ENCODE measurements at places on chromosomes 16 and 17.

DNA sequence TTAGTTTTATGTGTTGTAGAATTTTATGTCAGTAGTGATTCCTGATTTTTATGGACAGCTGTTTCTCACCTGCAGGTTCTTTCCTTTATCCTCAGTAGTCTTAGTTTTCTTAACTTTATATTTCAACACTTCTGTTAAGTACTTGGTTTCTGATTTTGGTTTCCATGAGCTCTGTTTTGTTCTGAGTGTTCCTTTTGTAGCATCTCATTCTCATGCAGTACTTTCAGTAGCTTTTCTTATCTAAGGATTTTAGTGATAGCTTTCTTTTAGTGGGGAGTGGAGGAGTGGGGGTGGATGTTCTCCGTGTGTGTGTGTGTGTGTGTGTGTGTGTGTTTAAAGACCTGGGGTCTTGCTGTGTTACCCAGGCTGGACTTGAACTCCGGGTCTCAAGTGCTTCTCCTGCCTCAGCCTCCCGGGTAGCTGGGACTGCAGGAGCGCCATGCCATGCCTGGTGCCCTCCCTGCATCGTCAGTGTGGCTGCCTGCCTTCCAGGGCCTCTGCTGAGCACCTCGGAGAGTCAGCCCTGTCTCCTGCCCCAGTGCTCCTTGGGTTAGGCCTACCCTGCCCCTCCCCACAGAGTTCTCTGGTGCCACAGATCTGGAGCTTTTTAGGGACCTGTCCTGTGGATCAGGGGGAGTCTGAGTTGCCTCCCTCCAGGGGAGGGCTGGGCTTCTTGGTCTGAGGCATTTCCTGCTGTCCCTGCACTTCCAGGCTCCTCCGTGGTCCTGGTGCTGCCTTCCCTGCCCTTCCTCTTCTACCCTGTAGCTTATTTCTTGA is 4.3 kb upstream of the ZNF750 start:
- no peak for DNase-seq

- no peak for DNase-seq
Measured at GRCh38 chr17:69401251-69401650, 13.2 kb upstream of the MAP2K6 start.

- DNase-seq = no peak
Measured at GRCh38 chr17:48615963-48616716, 1.0 kb upstream of the HOXB8 start.

DNA sequence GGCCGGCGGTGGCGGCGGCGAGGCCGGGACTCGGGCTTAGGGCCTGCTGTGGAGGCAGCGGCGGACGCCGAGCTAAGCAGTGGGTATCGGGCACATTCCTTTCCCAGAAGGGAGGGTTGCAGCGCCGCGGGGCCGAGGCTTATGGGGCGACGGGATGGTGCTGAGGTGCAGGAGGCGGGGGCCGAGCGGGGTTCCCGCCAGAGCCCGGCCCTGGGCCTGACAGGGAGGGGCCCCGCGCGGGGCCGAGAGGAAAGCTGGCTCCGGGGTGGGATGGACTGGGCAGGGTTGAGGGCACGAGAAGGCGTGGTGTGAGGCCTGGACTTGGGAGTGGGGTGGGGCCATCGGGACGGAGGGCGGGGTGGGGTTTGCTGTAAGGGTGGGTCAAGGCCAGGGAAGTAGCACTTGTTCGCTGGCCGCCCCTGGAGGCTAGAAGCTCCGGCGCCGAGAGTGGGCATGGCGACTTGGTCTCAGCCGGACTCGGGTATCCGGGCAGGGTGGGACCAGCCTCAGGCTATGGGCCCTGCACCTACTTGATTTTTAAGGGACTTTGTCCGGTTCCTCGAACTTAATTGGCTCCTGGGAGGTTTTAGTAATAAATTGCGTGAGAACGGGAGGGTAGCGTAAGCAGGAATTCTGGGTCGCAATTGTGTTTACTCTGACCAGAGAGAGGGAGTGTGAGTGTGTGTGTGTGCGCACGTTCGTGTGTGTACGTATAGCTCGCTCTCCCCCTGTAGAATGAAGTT is 396 bp downstream of the NFE2L1 start:
- DNase-seq = no peak

DNA sequence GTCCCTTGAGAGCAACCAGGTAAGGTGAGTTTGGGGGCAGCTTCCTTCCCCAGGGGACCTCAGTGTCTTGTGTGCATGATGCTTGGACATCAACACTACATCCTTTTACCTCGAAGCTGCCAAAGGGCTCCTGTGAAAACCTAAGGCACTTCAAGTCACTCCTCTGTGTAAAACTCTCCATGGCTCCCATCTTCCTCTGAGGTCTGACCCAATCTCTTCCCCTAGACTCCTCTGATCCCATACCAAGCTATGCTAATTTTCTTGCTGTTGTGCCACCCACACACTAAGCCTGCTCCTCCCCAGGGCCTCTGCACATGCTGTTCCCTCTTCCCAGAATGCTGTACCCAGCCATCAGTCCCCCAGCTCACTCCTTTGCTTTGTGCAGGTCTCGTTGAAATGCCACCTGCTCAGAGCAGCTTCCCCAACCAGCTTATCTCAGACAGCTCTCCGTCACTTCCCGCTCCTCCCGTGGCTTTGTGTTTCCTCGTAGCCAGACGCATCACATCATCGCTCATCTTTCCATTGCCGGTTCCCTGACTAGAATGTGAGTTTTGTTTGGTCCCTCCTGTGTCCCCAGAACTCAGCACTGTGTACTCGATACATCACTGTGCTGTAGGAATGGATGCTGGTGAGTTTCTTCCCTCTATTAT is 78.4 kb downstream of the CNGB1 start:
- DNase-seq = no peak

DNA sequence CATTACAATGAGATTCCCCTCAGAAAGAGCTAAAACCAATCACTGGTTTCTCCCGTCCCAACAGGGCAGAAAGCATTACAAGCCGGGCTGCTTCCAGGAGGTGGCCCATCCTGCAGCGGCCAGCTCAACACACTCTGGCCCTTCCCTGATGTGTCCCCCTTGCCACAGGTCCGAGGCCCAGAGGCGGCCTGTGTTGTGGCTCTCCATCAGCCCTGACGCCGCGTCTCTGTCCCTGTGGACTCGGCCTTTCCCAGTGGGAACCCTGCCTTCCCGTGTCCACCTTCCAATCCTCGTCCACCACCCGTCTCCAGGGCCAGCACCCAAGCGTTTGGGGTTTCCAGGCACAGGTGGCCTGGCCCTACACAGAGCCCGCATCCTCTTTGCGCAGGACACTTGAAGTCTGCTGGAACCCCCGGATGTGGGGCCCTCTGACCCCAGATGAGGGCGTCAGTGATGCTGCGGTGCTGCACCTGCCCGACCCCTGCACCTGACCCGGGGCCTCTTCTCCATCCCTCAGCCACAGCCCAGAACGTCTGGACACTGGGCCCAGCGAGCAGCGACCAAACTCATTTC is 21.1 kb downstream of the RAB40B start:
- no peak for DNase-seq

GRCh38 chr16:89045881-89046280 is 47.8 kb upstream of the ACSF3 start:
- no peak for DNase-seq
